ENCODE measurements at places on chromosomes 13 and 19. TPM values are rescaled to one million over a fixed set of nuclear protein-coding genes. Genes with fewer than 3 reads are reported as not detected.
A peak's percentile ranks its signal among the peaks of the same experiment; 100 is the strongest.

DLL3 gene
- 0.33 TPM for polyA plus RNA-seq

ZNF132 gene
- 10.2 TPM for polyA plus RNA-seq

ZNF235 gene
- 15.0 TPM for polyA plus RNA-seq

SGCG gene
- 12.2 TPM for polyA plus RNA-seq

ZNF136 gene
- 15.0 TPM for polyA plus RNA-seq

VAV1 gene
- 3.1 TPM for polyA plus RNA-seq

IFNL1 gene
- not detected for polyA plus RNA-seq

SPIB gene
- polyA plus RNA-seq: 0.66 TPM

CATSPERD gene
- 0.98 TPM for polyA plus RNA-seq

SBNO2 gene
- polyA plus RNA-seq: 23.7 TPM

CRB3 gene
- 17.8 TPM for polyA plus RNA-seq

ERICH4 gene
- polyA plus RNA-seq: 0.76 TPM

KCNC3 gene
- polyA plus RNA-seq: 26.4 TPM

SPACA4 gene
- polyA plus RNA-seq: 0.78 TPM

ADGRE2 gene
- 0.56 TPM for polyA plus RNA-seq

- H3K27me3 ChIP-seq: no peaks in the 10 kb centered on the region
- H3K4me3 ChIP-seq: no peak overlapping the region
- H3K4me1 ChIP-seq: no peaks in the 10 kb centered on the region
- H3K27ac ChIP-seq: no peak overlapping the region
- H3K36me3 ChIP-seq: no peaks in the 10 kb centered on the region
These were observed 303.4 kb downstream of the SLC7A1 start for GRCh38 chr13:29292045-29292444.

DNA sequence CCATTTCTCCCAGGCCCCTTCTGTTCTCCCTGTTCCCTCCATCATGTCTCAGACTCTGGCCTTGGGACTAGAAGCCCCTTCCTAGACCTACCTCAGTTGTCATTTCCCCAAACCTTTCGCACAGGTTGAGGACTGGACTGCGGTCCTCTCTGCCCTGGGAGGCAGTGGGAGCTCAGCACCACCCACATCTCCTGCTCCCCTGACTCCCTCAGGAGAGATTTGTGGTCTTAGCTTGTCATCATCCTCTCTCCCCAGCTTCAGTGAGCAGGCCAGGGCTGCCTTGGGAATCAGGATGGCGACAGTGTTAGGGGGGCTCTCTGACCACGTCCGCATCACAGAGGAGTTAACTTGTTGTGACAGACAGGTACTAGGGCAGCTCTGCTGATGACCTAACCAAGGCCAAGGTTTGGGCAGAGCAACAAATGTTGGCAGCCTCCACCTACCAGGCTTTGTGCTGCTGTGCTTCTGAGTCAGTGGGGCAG lies 25.6 kb upstream of the RNF17 start:
- H3K36me3 ChIP-seq: no peaks in the 10 kb centered on the region
- H3K4me3 ChIP-seq: no peak overlapping the region
- DNase-seq: no peak
- no peaks in the 10 kb centered on the region for H3K4me1 ChIP-seq

- H3K27me3 ChIP-seq: no peaks in the 10 kb centered on the region
- DNase-seq: no peak
- H3K27ac ChIP-seq: no peak overlapping the region
- peaks cover 36% of the 10 kb centered on the region for H3K4me1 ChIP-seq
- no peak overlapping the region for H3K4me3 ChIP-seq
These were observed 20.6 kb upstream of the GPR183 start for GRCh38 chr13:99327761-99328160.

- no peak for DNase-seq
- H3K27me3 ChIP-seq: no peaks in the 10 kb centered on the region
- H3K4me3 ChIP-seq: no peak overlapping the region
- H3K36me3 ChIP-seq: peaks cover 5% of the 10 kb centered on the region
These were observed 7.0 kb downstream of the DNAJB1 start for GRCh38 chr19:14511229-14511593.

- peaks cover 41% of the 10 kb centered on the region for H3K4me1 ChIP-seq
These were observed 4.2 kb upstream of the TYK2 start for GRCh38 chr19:10384580-10384979.

DNA sequence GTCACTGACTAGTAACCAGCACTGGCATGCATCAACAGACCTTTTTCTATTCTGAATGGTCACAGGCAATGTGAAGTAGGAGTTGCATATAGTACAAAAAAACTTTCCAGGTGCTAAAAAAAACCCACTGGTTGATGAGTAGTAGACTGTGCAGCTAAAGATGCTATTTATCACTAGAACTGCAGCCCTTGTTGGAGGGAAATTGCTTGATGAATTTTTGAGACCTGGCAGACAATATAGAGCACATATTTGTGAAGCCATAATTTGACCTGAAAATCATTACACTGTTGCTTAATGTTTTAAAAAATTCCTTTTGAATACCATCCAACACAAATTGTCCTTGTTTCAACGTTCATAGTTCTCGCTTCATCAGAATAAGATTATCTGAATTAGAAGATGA lies 441.0 kb downstream of the KLF12 start:
- no peaks in the 10 kb centered on the region for H3K36me3 ChIP-seq
- no peaks in the 10 kb centered on the region for H3K27me3 ChIP-seq
- DNase-seq: no peak

GRCh38 chr13:107568181-107568580 lies 647.2 kb downstream of the LIG4 start:
- no peaks in the 10 kb centered on the region for H3K36me3 ChIP-seq
- H3K4me3 ChIP-seq: no peak overlapping the region
- H3K27ac ChIP-seq: no peak overlapping the region
- H3K4me1 ChIP-seq: no peaks in the 10 kb centered on the region
- no peaks in the 10 kb centered on the region for H3K27me3 ChIP-seq
- no peak for DNase-seq

DNA sequence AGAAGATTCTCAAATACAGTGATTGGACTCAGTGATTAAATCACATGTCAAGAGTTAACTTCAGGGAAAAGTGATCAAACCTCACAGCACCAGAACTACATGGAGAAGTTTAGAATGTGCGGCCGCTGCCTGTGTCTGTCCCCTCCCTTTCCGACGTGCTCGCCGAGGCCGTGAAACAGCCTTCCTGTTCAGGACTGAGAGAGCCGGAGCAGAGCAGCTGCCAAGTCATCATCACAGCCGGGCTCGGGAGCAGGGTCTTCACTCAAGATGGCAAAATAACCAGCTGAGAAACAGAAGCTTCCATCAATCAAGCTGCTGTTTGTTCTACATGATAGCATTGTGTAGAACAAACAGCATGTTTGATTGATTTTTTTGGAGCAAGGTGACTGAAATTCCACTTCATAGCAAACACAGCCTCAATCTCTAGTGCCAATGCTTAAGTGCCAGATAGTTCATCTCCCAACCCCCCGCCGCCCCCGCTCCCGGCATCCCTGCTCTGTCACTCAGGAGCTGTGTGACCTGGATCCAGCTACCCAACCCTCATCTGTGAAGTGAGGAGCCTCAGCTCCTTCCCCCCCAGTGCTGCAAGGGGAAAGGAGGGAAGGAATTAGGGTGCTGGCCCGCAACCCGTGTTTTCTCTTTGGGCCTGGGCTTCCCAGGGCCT lies 70.6 kb downstream of the HSPH1 start:
- no peak overlapping the region for H3K4me3 ChIP-seq
- H3K27ac ChIP-seq: no peak overlapping the region
- no peaks in the 10 kb centered on the region for H3K4me1 ChIP-seq
- DNase-seq: peak; percentile 36
- H3K36me3 ChIP-seq: no peaks in the 10 kb centered on the region

DNA sequence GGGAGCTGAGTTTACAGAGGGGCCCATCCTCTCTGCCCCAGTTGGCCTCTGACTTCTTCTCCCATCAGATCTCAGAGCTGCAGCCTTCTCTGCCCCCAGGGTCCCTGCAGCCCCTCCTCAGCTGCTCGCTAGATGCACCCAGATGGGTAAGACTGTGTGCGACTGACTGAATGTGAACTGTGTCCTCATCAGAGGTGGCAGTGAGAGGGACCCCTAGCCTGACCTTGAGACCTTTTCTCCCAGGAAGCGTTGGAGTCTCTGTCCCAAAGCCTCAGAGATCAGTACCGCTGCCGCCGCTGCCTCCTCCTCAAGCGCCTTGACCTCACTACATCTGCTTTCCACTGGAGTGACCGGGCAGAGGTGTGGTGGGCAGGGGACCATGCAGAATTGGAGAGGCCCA lies 2.4 kb downstream of the FAM98C start:
- peaks cover 13% of the 10 kb centered on the region for H3K4me1 ChIP-seq
- H3K27me3 ChIP-seq: peaks cover 7% of the 10 kb centered on the region
- no peaks in the 10 kb centered on the region for H3K36me3 ChIP-seq
- H3K27ac ChIP-seq: no peak overlapping the region

DNA sequence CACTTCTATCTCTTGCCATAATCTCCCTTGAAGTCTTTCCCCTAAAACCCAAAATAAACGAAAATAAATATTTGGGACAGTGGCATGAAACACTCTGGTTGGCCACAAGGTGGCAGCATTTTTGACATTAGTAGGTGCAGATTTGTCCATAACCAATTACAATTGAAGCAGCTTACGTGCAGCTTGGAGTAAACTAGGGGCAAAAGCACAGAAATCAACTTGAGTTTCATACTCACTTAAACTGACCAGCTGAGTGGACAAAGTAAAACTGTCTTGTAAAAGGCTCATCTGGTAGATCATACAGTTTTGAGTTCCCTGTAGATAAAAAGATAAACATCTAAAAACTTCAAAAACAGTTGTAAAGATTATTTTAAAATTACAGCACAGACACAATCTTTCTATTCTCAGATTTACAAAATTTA lies 18.8 kb downstream of the PDCD5 start:
- no peak overlapping the region for H3K27ac ChIP-seq
- H3K4me3 ChIP-seq: no peak overlapping the region
- no peaks in the 10 kb centered on the region for H3K27me3 ChIP-seq
- peaks cover 4% of the 10 kb centered on the region for H3K36me3 ChIP-seq

DNA sequence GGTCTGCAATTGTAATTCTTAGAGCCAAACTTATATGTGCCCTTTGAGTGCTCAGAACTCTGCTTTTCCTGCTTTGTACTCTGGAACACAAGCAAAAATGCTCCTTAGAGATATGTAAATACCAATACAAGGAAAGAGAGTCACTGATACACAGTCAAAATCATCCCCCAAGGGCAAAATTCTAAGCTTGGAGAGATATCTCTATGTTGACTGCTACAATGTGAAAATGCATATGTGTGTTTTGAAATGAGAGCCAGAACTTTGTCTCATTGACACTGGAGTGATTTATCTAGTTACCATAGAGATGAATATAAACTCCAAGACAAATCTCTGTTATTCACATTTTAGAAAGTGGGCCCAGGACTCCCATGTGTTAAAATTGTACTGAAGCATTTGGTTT lies 494.8 kb upstream of the SLITRK1 start:
- H3K36me3 ChIP-seq: no peaks in the 10 kb centered on the region
- no peak overlapping the region for H3K4me3 ChIP-seq
- H3K27ac ChIP-seq: no peak overlapping the region
- no peak for DNase-seq
- H3K27me3 ChIP-seq: no peaks in the 10 kb centered on the region

DNA sequence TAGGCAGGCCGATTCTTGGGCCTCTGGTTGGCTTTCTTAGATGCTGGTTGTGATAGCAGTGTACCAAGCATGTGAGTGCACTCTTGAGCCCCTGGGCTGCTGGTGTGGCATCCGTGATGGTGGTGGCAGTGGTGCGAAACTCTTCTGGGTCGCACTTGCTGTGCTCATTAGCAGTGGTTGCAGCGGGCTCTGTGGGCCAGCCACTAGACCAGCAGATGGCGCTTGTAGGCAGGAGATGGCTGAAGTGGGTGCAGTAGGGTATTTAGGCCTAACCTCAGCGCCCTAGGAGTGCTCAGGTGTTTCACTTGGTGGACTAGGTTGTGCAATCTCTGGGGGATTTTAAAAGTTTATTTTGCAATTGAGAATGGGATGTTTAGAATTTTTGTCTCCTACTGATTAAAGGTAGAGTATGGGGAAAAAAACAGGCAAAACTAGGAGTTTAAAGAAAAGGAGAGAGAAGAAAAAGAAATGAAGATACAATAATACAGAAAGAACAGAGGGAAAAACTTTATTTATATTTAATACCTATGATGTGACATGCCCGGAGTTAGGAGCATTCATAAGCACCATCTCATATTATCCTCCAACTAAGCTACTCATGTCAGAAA lies 4.3 kb upstream of the ZNF17 start:
- H3K36me3 ChIP-seq: no peaks in the 10 kb centered on the region
- H3K4me1 ChIP-seq: peaks cover under 1% of the 10 kb centered on the region
- peak; percentile 29 for DNase-seq

DNA sequence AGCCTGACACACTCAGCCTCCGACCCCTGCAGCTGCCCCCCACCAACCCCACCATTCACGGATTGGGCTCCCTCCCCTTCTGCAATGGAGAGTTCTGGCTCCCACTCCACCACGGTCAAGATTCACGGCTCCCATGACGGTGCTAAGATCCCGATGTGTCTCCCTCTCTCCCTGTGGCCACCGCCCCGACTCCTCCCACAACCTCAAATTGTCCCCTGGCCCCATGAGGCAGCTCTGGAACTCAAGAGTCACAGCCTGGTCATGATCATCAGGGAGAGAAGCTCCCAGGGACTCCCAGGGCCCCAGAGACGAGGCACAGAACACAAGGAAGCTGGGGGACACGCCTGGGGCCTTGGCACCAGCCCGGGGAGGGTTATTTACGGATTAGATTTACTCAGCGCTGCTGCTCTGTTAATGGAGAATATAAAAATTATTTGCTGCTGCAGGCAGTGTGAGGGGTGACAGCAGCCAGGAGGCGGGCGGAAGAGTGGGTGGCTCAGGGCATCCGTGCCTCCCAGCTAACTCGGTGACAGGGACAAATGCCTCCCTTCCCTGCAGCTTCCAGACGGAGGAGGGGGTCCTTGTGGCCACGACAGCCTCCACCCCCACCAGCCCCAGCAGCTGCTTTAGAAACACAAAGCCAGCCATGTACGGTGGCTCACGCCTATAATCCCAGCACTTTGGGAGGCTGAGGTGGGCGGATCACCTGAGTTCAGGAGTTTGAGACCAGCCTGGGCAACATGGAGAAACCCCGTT lies 184.2 kb downstream of the PTPRS start:
- H3K27ac ChIP-seq: no peak overlapping the region
- no peak overlapping the region for H3K4me3 ChIP-seq
- H3K27me3 ChIP-seq: no peaks in the 10 kb centered on the region
- H3K36me3 ChIP-seq: no peaks in the 10 kb centered on the region
- DNase-seq: no peak
- no peaks in the 10 kb centered on the region for H3K4me1 ChIP-seq

DNA sequence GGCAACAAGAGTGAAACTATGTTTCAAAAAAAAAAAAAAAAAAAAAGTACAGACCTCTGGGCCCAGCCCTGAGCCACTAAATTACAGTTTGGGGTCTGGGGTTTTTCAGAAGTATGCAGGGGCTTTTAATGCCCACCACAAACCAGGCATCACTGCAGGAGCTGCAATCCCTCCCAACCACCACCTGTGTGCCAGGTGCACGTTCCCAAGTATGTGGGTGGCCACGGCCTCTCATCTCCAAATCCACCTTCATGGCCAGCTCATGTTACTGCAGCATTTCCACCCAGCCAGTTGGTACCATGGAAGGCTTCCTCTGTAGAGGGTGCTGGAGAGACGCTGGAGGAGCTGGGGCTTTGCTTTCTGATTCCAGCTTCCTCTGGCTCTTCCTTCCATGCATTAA lies 26.5 kb downstream of the CEP89 start:
- H3K27ac ChIP-seq: no peak overlapping the region
- no peaks in the 10 kb centered on the region for H3K27me3 ChIP-seq
- no peak overlapping the region for H3K4me3 ChIP-seq

- no peaks in the 10 kb centered on the region for H3K27me3 ChIP-seq
- DNase-seq: no peak
- H3K36me3 ChIP-seq: no peaks in the 10 kb centered on the region
- no peak overlapping the region for H3K4me3 ChIP-seq
- H3K4me1 ChIP-seq: peaks cover 10% of the 10 kb centered on the region
- no peak overlapping the region for H3K27ac ChIP-seq
These were observed 42.2 kb upstream of the HNRNPA1L2 start for GRCh38 chr13:52599848-52600603.

GRCh38 chr19:31500946-31501345 lies 151.7 kb upstream of the TSHZ3 start:
- no peaks in the 10 kb centered on the region for H3K4me1 ChIP-seq
- no peaks in the 10 kb centered on the region for H3K27me3 ChIP-seq
- DNase-seq: no peak
- no peak overlapping the region for H3K4me3 ChIP-seq
- H3K36me3 ChIP-seq: no peaks in the 10 kb centered on the region

All from left lung (tissue), 14 donors.